ENCODE measurements at places on chromosomes 1 and 21.

- DNase-seq = no peak
These were observed 64.4 kb downstream of the KCTD3 start for GRCh38 chr1:215631489-215631888.

GRCh38 chr1:208235356-208235981 lies 8.7 kb downstream of the PLXNA2 start:
- DNase-seq = no peak

DNA sequence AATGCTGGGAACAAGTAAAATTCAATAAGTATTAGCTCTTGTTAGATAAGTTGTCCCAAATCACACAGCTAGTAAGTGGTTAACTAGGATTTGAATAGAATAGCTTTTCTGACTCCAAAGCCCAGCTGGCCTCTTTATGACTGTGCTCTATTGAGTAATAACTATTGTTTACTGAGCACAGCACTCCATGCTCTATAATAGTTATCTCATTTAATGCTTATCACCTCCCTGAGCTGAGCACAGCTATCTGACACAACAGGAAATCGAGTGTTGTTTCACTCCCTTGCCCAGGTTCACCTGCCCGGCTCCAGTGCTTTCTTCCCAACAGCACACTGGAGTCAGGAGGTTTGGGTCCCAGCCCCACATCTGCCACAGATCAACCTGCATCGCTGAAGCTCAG lies 38.8 kb upstream of the STMN1 start:
- no peak for DNase-seq

GRCh38 chr1:115237507-115237906 lies 100.5 kb downstream of the NGF start:
- no peak for DNase-seq

DNA sequence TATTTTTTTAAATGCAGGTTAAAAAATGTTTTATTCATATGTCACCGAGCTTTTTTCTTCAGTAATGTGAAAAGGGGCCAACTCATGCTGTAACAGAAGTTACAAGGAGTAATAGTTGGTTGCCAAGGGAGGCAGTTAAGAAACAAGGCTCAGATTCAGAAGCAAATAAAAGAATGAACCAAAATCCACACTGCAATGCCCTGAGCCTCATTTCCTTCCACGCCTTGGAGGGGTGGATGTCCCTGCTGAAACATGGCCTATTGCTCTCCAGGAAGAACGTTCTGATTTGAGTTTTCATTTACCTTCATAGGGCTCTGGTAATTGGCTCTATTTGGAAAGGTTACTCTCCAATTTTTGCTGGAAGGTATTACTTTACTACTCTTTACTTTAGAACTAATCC lies 24.4 kb downstream of the ALG14 start:
- no peak for DNase-seq

GRCh38 chr1:87958201-87958600 lies 629.5 kb downstream of the LMO4 start:
- DNase-seq = no peak

DNA sequence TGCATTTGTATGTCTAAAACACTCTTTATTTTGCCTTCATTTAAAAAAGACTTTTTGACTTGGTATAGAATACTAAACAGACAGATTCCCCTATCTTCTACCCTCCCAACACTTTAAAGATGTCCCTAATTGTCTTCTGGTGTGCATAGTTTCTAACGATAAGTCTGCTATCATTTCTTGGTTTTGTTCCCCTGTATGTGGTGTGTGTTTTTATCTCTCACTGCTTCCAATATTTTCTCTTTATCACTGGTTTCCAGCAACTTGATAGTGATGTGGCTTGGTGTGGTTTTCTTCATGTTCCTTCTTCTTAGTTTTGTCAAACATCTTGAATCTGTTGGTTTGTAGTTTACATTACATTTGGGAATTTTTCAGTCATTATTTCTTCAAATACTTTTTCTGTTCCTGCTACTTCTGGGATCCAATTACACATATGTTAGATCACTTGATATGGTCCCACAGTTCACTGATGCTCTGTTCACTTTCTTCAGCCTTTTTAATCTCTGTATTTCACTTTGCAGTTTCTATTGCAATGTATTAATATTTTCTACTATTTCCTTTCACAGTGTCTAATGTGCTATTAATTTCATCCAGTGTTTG lies 23.2 kb downstream of the F5 start:
- no peak for DNase-seq

DNA sequence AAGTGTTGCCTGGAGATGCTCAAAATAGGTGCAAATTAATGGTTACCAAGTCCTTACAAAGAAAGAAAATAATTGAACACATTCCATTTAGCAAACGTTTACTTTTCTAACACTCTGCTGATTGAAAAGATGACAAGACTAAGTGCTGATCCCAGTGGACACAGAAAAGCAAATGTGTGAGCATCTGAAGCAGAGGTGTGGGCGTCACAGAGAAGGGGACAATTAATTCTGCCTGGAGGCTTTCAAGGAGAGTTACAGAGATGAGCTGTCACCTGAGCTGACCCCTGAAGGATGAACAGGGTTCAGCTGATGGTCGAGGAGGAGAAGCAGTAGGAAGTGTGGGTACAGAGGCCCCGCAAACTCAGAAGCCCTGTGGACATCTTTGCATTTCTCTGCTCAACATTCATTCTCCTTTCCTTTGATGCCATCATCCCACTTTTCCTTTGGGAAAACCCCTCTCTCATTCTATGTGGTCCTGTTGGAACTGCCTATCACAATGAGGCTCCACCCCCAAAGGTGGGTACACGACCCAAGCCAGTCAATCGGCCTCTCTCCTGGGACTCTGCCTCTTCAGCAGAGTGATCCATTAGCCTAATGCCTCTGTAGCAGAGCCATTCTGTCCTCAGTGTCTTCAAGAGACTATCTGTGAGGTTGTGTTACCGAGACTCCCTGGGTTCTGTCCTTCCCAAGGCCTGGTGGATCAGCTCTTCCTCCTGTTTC lies 17.2 kb upstream of the PLA2G2E start:
- no peak for DNase-seq

- DNase-seq = no peak
These were observed 84.7 kb downstream of the LRRC53 start for GRCh38 chr1:74427681-74428080.

DNA sequence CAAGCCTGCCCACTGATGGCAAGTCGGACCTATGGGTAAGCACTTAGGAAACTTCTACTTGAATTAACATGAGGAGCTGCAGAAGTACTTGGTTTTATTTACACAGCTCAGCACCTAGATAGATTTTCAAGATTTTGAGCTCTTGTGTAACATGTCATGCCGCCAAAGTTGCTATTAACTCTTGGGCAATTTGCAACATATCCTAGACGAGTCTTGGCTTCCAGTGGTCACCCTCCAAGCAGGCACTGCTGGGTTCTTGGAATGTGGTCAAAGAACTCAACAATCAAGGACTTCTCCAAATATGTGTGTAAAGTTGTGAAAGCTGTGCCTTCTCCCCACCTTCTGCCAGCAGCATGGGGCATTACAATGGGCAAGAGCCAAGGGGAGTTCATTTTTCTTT lies 17.8 kb upstream of the GUCA2B start:
- no peak for DNase-seq

DNA sequence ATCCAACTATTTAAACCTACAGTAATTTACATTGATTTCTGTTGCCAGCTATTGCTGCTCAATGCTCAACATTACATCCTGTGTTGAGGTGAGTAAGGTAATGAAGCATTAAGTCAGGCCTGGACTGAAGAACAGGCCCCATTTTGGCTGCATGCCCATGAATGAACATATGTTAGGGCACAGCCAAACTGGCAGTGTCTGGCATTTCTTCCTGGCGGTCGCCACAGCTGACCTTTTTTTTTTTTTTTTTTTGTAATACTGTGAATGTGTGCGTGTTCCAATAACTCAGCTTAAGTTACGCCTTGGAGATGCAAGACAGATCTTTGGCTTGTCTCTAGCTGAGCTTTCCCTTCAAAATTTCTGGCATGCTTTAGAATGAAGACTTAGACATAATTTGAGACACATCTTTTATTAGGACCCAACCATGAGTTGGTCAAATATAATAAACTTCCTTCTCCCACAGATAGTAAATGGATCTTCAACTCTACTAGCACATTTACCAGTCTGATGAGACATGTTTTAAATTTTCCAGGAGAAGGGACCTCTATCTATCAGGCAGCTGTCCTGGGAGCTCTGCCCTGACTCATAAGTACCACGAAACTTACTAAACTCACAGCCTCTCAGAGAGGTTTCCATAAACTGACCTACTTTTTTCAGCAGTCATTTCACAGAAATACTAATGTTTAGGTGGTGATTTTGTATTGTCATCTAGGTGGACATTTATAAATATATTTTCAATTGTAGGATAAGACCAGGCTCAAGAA lies 341.1 kb upstream of the RUNX1 start:
- no peak for DNase-seq

- no peak for DNase-seq
These were observed 325.2 kb downstream of the USP25 start for GRCh38 chr21:16055014-16055413.

DNA sequence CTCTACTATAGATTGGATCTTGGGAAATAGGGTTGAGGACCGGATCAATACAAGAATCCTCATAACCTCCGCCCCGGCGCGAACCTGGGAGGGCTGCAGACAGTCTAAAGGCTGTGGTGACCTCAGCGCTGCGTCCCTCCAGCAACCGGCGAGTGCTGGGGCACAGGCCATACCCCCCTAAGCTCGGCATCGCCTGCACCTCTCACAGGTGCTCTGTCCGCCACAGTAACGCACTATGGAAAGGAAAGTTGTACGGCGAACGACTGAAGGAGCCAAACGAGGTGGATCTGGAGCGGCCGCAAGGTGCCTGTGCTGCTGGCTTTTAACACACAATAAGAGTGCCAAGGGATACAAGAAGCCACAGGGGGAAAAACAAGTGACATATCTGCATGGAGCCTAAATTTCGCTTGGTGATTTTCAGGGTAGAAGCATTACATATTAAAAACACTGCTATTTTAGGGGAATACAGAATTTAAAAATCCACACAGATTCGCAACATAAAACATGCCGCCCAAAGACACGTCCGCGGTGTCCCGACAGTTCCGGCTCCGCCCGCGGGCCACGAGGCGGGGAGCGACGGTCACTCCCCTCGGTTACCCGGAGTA lies 1.4 kb upstream of the RBM15 start:
- peak; percentile 42 for DNase-seq

DNA sequence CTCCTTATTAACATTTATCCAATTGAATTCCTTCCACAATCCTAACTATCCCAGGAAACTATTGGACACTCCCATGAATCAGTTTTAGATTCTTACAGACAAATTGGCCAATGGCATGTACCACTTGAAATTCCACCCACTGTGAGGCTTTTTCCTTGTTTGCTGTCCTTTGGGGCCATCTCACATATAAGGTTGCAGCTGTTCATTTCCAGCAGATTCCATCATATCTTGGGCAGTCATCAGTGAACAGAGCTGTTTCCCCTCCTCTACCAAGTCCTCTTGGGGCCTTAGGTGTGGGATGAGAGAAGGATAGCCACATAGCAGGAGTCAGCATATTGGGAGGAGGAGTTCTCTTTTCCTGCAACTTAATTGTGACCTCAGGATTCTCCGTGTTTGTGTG lies 109.1 kb downstream of the HHAT start:
- no peak for DNase-seq

DNA sequence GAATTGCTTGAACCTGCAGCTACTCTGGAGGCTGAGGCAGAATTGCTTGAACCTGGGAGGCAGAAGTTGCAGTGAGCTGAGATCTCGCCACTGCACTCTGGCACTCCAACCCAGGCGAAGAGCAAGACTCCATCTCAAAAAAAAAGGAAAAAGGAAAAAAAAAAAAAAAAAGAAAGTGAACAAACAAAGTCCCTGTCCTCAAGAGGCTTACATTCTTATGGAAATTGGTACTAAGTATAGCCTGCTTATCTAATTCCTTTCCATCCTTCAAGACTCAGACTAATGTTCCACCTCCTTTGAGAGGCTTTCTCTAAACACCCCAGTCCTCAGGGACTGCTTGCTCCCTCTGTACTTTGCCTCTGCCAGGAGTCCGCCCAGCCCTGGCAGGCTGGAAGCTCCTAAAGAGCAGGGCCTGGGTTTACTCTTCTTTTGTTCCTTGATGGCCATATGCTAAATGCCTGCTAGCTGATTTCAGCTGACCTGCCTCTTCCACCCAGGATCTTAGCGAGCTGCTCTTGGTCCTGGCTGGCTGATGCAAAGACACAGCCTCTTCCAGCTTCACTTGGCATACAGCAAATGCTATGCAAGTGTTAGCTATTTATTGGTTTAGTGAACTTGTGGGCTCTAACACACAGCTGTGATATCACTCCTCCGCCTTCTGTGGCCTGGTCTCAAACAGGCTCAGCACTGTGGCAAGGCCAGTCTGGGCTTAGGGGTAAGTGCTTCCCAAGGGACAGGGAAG lies 9.8 kb downstream of the SLC9A1 start:
- DNase-seq = no peak

DNA sequence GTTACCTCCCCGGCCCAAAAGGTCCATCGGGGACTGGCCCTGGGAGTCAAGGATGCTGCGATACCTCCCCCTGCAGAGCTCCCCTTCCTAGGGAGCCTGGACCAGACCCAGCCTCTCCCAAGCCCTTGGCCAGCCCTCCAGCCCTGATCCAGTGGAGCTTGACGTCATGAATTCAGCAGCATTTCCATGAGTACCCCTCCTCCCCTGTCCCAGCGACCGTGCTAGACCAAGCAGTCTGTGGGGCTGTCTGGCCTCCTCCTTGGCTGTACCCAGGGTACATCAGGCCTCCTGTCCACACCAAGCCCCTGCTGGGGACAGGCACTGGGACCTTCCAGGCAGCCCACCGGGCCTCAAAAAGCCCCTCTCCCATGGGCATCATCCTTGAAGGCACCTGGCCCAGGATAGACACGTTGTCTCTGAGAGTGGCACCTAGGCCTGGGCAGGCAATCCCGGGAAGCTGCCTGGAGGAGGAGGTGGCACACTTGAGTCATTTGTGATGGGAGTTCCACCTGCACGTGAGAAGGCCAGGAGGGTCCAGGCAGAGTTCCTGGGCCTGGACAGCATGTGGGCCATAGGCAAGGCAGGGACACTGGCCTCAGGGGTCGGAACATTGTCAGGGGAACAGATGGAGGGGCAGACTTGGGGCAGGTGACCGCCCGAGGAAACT lies 46.4 kb downstream of the WNT9A start:
- DNase-seq = no peak

- peak; percentile 48 for DNase-seq
These were observed 28.2 kb downstream of the ATP8B2 start for GRCh38 chr1:154353460-154353904.

GRCh38 chr1:58816747-58817221 lies 32.9 kb upstream of the JUN start:
- no peak for DNase-seq

- no peak for DNase-seq
These were observed 878.3 kb upstream of the CXADR start for GRCh38 chr21:16634515-16634914.

GRCh38 chr1:2136386-2137235 lies 58.0 kb downstream of the FAAP20 start:
- no peak for DNase-seq

Data from T-helper 2 cell treated with Interferon-gamma antibody and Interleukin-4, amounts not matched to agents 5 μg/mL and 100 μg/mL, for 36 hours (primary cell).